ENCODE measurements at places on chromosomes 5 and 9. TPM values are rescaled to one million over a fixed set of nuclear protein-coding genes. Genes with fewer than 3 reads are reported as not detected.

DNA sequence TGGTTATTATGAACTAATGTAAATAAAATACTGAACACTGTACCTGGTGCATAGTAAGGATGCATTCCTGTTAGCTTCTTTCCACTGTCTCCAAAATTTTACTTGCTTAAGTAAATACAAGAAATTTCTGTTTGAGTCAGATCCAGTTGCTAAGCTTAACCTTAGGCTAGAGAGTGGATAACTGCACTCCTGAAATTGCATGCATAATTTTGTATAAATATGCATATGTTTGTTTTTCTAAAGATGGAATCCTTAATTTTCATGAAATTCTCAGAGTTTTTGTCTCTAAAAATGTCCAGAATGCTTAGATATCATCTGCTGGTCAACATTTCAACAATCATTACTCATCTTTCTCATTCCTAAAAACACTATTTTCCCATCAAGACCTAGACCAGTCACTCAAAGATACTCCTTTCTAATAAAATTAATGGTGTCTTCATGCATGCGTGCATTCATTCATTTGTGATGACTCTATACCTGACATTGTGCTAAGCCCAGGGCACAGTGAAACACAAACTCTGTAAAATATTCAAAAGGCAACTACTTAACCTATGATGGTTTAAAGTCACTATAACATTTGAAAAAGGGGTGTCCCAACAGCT, 284.8 kb downstream of the SEC61B start:
- no peak for DNase-seq

- no peak for DNase-seq
Observed at GRCh38 chr5:178077751-178078150, 35.6 kb upstream of the N4BP3 start.

DNA sequence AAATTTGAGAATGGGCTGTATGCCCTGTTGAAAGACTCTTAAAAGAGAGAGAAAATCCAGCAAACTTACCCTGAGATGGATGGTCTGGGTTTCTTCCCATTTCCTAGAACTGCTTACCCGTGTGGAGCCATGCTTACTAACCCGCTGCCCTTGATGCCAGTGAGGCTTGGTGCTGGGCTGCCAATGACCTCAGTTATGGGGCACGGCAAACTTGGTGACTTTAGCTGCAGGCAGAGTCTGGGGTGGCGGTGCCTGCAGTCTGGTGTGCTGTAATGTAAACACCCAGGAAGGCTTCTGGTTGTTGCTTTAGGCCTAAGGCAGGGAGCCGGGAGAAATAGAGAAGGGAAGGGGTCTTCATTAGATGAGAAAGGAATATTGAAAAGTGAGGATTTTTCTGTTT, 7.3 kb upstream of the TENT4A start:
- no peak for DNase-seq

The SLC36A2 gene
- not detected for total RNA-seq

- DNase-seq, result no peak
Observed at GRCh38 chr5:32076699-32077695, 97.1 kb downstream of the GOLPH3 start.

The C9 gene
- total RNA-seq, result 0.19 TPM

DNA sequence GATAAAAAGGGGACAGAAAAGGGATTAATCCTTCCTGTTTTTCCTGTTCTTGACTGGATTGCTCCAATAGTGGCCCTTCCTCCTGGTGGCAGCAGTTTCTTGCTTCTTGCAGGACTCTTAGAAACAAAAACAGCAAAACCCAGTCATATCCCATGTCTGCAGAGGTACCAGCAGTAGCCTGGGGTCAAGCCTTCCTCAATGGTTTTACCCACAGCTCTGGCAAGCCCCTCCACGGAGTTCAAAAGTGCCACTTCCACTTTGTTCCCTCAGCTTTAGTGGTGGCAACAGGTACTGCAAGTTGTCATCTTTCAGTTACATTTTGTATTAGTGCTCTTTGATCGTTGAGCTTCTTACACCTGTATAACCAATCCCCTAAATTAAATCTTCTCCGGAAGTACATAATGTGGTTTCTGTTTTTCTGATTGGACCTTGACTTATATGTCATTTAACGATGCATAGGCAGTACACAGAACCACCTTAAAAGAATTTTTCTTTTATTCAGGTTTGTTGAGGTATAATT, 8.7 kb upstream of the RANBP6 start:
- DNase-seq, result no peak

The RETREG1 gene
- 5.4 TPM for total RNA-seq

GRCh38 chr9:97560851-97561250, 59.4 kb downstream of the TMOD1 start:
- DNase-seq, result peak; percentile 48

DNA sequence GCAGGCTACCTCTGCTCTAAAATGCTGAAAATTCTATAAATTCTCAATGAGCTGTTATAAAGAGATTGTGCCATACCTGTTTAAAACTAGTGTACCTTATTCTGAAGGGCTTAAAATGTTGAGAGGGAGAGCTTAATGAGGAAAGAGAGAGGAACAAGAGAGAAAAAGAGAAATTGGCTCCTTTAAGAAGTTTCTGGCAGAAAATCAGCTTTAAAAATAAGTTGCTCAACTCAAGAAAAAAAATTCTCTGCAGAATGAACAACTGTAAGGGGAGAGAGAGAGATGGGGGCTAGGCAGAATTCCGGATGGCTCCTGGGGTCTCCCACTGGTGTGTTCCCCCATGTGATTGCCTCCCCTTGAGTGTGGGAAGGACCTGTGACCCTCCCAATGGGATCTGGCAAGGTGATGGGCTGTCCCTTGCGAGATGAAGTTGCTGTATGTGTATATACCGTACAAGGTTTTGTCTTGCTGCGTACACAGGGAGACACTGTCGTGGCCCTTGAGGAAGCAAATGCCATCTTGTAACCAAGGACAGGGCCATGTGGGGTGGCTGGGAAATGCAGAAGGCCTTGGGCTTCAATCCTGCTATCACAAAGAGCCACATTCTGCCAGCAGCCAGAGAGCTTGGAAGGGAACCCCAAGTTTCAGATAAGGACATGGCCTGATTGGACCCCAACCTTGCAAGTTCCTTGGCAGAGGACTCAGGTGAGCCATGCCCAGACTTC, 64.3 kb upstream of the S1PR3 start:
- no peak for DNase-seq

The EPB41L4B gene
- total RNA-seq, result 0.62 TPM

GRCh38 chr5:179967489-179967888, 59.8 kb upstream of the TBC1D9B start:
- no peak for DNase-seq

The NIM1K gene
- 0.67 TPM for total RNA-seq

DNA sequence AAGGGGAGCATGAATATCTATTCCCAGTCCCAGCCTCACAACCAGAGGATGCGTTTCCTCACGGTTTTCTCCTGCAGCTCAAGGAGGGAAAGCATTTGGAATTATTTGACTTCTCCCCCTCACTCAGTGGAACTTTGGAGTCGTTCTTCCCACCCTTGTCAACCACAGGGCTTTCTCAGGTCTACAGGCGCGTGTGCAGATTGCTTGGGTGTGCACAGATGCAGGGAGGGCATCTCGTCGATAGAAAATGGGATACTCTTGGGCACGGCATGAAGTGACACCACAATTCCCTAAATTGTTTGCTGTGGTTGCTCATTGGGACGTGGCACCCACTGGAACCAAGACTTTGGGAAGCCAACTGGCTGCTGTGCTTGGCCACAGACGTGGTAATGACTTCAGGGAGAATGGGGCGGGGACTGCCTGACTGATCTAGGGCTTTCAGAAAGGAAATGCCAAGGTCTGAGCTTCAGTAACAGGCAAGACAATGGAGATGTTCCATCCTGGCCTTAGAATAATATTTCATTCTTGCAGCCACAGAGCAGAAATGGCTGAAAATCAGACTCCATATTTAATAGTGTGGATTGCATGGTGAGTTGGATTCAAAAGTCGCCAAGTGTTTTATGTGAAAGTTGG, 12.2 kb upstream of the OBP2B start:
- no peak for DNase-seq

DNA sequence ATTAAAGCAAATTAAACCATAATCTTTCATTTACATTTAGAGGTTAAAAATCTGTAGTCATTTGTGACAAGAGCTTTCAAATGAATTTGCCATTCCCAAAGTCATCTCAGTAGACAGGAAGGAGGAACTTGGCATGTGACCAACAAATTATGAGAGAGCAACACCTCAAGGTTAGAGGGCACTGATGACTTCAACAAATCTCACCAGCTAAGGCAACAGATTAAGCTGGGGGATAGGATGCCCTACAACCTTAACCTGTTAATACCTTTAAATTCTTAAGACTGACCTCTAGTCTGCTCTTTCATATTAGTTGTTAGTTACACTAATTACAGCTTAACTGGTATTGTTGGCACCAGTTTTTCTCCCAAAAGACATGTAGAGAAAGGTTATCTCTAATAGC, 18.4 kb downstream of the POU5F2 start:
- DNase-seq, result no peak

The DNAJC21 gene
- 59.0 TPM for total RNA-seq

- DNase-seq, result no peak
Observed at GRCh38 chr5:83568186-83568585, 96.6 kb downstream of the VCAN start.

The SPATA24 gene
- total RNA-seq, result 2.6 TPM

- no peak for DNase-seq
Observed at GRCh38 chr9:87138128-87139040, 191.1 kb upstream of the GAS1 start.

GRCh38 chr5:88203981-88204750, 64.5 kb downstream of the TMEM161B start:
- DNase-seq, result no peak

The CCNI2 gene
- not detected for total RNA-seq

The PRDM9 gene
- total RNA-seq, result not detected

GRCh38 chr9:118595719-118596305, 773.4 kb downstream of the BRINP1 start:
- no peak for DNase-seq

GRCh38 chr5:79743846-79744605, 54.4 kb downstream of the CMYA5 start:
- no peak for DNase-seq

- DNase-seq, result no peak
Observed at GRCh38 chr5:54547711-54548250, 30.2 kb downstream of the SNX18 start.

- no peak for DNase-seq
Observed at GRCh38 chr5:167639273-167639672, 652.2 kb upstream of the WWC1 start.

DNA sequence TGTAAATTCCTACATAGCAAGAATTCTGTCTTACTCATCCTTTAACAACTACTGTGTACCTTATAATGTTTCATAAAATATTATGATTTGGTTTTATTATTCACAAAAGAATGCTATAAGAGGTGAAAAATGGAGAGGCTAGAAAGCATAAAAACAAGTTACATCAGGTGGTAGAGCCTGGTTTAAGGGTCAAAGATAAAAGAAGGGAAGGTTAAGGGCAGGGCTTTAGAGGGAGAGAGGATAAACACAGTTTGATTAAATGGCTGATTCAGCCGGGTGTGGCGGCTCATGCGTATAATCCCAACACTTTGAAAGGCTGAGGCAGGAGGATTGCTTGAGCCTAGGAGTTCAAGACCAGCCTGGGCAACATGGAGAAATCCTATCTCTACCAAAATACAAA, 40.4 kb upstream of the HSPB3 start:
- no peak for DNase-seq

DNA sequence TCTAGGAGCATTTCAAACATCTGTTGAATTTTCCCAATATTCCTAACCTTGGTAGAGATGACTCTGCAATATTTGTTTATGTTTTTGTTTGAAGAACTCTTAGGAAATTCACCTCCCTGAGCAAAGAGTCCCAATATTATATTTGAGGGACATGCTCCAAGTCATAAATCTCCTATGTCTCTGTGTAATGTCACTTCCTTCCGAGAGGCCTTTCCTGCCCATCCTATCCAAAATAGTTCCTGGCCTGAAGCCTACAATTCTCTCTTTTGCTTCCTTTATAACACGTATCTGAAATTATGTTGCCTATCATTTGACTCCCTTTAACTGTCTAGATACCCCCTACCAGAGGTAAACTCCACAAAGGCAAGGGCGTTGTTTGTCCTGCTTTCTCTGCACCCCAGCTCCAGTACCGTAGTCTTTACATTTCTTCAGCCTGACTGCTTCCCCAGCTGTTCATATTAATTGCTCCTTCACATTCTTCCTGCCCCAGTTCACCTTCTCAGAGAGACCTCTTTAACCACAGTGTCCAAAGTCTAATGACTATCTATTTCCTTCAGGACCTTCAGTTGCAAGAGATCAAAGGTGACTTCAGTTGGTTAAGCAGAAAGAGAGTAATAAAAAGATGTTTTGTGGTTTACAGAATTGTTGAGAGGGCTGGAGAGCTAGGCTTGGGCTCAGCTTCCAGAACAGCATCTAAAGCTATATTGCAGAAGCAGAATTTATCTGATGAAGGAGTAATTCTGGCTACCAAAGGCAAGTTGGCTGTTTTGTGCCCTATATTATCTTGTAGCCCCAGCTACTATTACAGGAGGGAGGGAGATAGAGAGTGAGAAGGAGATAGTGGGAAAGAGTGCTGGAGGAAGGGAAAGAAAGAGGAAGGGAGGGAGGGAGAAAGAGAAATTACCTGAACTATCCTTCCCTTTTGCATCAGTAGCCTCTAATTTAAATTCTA, 109.3 kb upstream of the TMEM161B start:
- no peak for DNase-seq

GRCh38 chr5:141780240-141780951, 97.8 kb downstream of the PCDH1 start:
- DNase-seq, result no peak

DNA sequence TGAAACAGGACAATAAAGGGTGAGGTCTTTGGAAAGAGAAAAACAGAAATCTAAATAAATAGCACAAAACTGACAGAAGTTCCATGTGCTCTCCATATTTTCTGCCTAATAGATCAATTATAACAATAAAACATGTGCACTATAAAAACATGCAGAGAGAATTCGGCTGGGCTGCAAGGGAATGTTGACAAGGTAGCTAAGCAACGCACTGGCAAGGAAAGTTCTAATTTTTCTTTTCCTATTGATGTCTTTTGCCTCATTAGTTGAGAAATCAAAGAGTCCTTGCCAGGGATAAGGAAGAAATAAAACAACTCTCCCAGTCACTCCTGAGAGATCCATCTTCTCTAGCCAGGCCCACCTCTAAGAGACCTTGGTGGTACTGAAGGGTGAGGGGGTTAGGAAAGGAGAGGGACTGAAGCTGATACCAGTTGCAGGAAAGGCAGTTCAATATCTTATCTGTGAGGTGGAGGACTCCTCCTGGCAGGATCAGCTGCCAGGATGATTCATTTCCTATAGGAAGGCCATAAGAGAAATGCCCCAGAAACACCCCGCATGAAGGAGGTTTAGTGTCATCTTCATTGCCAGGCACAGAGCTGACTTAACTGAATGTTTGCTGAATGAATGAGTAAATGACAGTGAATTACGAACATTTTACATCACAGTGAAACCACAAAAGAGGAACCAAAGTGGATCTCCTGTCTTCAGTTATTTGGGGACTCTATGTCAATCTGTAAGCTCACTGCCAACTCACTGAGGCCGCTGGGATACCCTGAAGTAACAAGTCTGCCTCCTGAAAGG, 63.7 kb upstream of the IFNK start:
- no peak for DNase-seq

DNA sequence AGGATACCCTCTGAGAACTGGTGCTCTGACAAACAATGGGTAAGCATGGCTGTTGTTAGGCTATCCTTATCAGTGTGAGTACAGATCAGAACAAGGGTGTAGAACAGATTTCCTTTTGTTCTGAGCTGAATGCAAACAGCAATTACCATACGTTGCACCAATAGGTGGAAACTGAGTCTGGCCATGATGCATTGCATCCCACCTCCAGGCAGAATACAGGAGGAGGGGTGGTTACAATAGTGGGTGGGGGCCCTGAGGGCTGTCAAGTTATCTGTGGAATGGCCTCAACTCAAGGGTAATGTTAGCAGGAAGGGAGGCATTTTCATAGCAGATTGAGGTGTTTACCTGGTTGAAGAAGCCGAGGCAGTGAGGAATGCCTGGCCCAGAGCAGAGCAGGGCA, 54.3 kb upstream of the GLRX start:
- no peak for DNase-seq

The ALDH1A1 gene
- total RNA-seq, result 235 TPM

Measured in posterior vena cava (tissue), 2 donors.